ENCODE measurements at places on chromosomes 5 and 9. TPM values are rescaled to one million over a fixed set of nuclear protein-coding genes. Genes with fewer than 3 reads are reported as not detected.

The EHMT1 gene
- total RNA-seq = 40.5 TPM

The C7 gene
- not detected for total RNA-seq

The CDX1 gene
- total RNA-seq = not detected

The GPR21 gene
- not detected for total RNA-seq

The RNF180 gene
- 0.21 TPM for total RNA-seq

The CRB2 gene
- total RNA-seq = 0.07 TPM

The SPINK6 gene
- total RNA-seq = 0.39 TPM

The CER1 gene
- not detected for total RNA-seq

The IFNB1 gene
- total RNA-seq = 0.23 TPM

The SSBP2 gene
- 7.1 TPM for total RNA-seq

Measured in A549 treated with RU486 at 1 μM for 4 hours (cell line).